ENCODE measurements at places on chromosomes 12 and 14.

DNA sequence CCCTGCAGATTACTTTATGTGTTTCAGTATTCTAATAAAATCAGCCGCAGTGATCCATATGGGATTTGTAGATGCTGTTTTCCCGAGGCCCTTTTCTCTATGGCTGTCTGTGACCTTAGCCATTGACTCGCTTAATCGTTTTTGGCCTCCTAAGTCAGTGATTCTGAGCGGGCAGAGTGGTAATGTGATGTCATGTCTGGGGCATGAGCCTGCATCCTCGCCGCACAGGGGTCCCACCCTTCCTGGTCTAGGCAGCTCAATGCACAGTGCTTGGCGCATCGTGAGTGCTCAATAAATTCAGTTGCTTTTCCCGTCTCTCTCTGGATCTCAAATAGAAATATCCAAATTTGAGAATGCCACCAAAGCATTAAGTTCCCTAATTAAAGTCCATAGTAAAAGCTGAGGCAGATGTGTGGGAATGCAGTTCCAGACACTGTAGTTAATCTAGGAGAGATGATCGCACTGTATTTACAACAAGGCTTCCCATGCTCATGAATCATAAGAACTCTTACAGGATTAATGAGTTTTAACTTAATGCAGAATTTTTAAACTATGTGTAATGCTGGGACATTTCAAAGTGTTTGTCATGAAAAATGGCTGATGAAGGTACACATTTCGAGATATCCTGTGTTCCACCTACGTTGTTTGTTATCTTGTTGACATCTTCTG is 29.3 kb downstream of the HMGA2 start:
- DNase-seq, result no peak

GRCh38 chr12:3550839-3551238 is 59.8 kb downstream of the PRMT8 start:
- DNase-seq, result no peak

DNA sequence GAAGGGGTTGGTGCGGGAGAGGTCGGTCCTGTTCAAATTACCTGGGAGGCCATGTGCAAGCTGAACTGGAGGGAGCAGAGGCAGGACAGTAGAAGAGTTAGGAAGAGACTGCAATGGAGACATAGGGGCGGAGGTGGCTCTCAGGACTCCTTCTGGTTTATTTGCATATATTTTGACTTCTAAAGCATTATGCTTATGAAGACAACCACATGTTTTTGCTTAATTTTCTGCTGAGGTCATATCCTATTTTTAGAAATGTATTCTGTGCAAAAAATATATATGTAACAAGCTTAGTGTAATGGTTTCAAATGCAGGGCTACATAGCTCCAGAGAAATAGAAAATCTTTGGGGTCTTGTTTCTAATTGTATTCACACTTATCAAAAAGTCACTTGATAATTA is 137.0 kb upstream of the MDM1 start:
- DNase-seq, result no peak

DNA sequence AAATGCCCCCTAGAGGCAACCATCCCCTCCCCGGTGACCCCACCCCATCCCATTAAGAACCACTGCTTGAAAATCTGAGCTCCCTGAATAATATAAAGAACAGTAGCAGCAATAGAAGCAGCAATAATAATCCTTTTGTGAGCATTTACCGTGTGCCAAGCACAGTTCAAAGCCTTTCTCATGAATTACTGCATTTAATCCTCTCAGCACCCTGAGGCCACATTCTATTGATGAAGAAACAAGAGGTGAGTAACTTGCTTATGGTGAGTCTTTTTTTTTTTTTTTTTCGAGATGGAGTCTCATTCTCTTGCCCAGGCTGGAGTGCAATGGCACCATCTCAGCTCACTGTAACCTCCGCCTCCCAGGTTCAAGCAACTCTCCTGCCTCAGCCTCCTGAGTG is 65.0 kb downstream of the KCNK10 start:
- no peak for DNase-seq

GRCh38 chr14:26811756-26812305 is 214.0 kb upstream of the NOVA1 start:
- DNase-seq, result peak; percentile 9

DNA sequence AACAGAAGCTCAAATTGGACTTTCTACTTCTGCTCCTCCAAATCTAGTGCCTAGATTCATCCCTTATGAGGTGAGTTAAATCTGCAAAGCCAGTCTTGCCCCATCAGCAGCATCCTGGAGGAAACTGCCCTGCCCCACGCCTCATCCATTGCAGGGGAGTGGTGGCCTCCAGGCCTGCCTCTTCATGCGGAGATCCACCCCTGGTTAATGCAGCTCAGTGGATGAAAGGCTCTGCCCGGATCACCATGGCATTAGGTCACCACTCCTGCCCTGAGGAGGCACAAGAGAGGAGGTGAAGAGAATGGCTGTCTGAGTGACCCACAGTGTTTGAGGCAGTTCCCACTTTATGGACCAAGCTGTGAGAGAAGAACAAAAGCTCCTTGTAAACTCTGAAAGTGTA is 218.1 kb downstream of the C12orf75 start:
- no peak for DNase-seq

GRCh38 chr14:28467611-28468010 is 299.0 kb upstream of the FOXG1 start:
- DNase-seq, result no peak

DNA sequence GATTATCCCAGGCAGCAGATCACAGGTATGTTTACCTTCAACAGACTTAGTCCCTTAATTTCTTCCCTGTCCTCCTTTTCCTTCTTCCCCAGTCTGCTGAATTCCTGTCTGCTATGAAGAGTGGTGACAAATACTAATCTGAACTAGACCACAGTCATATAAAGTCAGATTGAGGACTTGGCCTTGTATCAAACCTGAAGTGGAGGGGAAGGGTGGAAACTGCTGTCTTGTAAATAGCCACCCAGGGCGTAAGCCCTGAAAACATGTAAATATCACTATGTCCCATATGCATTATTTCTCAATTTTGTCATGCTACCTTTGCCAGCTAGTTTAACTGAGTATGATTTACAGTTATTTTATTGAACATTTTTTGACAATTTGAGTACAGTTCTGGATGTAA is 368.0 kb downstream of the CCDC91 start:
- DNase-seq, result no peak

- DNase-seq, result no peak
Observed at GRCh38 chr12:6352193-6353173, 10.6 kb upstream of the TNFRSF1A start.

DNA sequence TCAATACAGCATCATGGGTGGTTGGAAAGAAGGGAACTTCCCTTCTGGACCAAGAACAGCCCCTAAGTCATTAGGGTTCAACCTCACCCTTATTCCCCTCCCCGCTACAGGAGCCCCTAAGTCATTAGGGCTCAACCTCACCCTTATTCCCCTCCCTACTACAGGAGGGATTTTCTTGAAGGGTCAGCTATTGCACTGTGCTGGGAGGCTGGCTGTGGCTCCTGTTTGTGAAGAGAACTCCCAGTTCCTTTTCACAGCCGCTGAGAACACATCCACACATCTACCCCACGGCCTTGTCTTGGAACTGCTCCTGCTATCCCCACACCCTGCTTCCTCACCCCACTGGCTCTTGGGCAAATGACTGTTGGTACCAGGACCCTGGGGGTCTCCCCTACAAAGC is 44.9 kb downstream of the ERH start:
- no peak for DNase-seq

DNA sequence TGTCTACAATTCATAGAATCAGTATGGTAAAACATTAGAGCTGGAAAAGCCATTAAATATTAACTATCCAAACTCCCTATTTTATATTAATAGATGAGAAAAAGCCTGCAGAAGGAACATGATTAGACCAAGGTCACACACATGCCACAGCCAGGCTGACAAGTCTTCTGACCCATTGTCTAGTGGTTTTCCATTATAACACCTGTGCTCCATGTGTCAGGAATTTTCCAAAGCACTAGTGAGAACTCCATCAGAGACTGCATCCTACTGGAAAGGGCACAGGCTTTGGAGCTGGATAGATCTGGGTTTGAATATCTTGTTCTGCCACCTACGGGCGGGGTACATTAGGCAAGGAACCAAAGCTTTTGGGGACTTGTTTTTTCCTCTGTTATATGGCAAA is 325.5 kb downstream of the RAD51B start:
- no peak for DNase-seq

DNA sequence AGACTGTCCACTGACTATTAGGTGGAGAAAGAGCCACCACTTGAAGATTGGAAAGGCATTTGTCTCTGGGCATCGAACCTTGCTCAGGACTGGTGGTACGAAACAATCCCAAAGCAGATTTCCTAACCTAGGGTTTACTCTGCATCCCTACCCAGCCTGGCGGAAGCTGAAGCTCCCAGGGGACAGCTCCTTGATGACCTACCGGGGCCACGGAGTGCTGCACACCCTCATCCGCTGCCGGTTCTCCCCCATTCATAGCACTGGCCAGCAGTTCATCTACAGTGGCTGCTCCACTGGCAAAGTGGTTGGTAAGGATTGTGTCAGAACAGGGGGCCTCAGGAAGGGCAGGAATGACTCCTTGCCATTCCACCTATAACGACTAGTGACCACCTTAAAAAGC is 6.5 kb upstream of the NRL start:
- no peak for DNase-seq

GRCh38 chr12:101051151-101051550 is 158.9 kb downstream of the SLC5A8 start:
- DNase-seq, result no peak

DNA sequence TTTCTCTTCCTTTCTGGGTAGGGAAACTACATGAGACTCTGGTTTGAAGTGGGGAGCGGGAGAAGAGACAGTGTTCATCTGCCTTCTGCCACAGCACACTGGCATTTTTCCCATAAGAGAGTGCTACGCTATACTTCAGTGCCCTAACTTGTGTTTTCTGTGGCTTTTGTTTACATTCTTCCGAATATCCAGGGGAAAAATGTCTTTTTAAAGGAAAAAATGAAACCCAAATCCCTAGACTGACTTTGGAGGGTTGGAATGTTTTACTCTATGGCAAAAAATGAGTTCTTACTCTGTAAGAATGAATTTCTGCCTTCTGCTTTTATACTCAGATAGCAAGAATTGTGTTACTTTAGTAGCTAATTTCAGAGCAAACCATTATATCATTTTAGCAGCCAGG is 88.1 kb upstream of the TMEM263 start:
- DNase-seq, result no peak

DNA sequence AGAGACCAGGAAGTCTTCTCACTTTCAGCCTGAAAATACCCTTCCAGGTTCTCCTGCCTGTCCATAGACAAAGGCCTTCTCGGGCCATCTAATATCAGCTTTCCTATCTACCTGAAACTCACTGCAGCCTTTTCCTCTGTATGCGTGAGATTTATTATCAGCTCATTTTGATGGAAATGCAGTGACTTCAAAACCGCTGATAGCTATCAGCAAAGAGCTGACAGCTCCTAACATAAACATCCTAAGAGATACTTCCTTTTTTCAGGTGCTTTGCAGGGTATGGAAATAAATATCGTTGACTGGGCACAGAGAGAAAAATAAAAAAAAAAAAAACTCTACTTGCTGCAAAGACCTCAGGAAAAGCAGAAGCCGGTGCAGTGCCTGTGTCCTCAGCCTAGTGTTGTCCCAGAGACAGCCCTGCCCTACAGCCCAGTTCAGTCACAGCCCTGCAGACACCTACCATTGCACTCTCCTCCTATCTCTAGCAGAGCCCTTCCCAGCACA is 215.0 kb upstream of the EGLN3 start:
- DNase-seq, result no peak

- DNase-seq, result no peak
Observed at GRCh38 chr14:80275208-80275850, 64.0 kb upstream of the DIO2 start.

DNA sequence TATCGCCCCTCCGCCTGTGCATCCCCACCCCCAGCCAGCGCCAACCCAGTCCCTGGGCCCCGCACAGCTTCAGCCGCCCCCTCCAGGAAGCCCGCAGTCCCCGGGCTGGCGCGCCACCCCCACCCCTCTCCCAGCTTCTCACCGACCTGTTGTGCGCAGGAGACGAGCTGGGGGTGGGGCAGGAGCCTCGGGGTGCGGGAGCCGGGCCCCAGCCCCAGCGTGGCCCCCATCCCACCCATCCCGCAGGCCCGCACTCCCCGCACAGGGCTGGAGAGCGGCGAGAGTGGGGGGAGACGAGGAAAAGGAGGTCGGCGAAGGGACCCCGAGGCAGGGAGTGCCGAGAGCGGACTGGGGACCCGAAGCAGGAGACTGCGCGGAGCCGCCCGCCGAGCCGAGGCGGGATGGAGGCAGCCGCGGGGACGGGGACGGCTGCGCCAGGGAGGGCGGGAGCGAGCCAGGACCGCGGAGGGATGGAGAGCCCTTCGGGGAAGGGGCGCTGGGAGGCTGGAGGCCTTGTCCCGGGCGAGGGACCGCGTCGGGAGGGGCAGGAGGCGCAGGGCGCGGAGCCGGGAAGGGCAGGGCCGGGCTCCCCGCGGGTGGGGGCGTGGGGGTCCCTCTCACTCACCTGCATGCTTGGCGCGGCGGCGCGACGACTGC is 498 bp downstream of the PIANP start:
- no peak for DNase-seq

GRCh38 chr12:66708704-66709456 is 30.0 kb upstream of the GRIP1 start:
- DNase-seq, result no peak

DNA sequence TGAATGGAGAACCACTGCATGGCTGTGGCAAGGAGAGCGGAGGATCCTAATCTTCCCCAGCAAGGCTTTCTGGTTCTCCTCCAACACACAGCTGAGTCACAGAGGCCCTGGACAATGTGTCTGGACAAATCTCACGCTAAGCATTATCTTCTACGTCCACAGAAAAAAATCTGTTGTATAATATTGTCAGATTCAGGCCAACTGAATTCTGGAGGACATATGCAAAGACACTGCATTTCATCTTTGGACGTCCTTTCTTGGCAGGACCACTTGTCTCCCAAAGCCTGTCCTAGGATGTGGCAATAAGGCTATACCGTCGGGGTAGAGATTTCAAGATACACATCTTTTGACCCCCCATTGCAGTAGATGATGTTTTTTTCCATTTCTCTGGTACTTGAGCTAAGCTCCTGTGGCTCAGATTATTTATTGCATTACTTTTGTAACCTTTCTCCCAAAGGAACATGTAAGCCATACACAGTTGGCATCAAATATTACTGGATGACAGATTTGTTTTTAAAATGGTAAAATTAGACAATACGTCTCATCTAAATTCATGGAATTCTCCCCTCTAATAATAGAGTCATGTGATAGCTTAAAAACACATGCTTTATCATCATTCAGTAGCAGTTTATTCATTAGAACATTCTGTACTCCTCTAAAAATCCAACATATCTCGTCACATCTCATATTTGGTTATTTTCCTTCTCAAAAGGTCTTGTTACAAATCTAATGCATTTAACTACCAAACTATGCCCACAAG is 19.4 kb downstream of the LMO3 start:
- DNase-seq, result peak; percentile 5

GRCh38 chr14:71541271-71541670 is 391.0 kb upstream of the RGS6 start:
- DNase-seq, result no peak

- DNase-seq, result peak; percentile 22
Observed at GRCh38 chr14:22886500-22887259, 3.7 kb downstream of the REM2 start.

- DNase-seq, result no peak
Observed at GRCh38 chr12:57224278-57224972, 5.1 kb upstream of the SHMT2 start.

GRCh38 chr14:60648934-60649874 is at the start of gene SIX1:
Gene SIX1, minus strand, starts transcription at chr14:60649477. Its CDS starts 288 bp downstream, at chr14:60649189.
- peak; percentile 87 for DNase-seq
